ENCODE measurements at places on chromosomes 7 and 10. TPM values are rescaled to one million over a fixed set of nuclear protein-coding genes. Genes with fewer than 3 reads are reported as not detected.

GRCh38 chr10:93150990-93151547, 77.4 kb downstream of the CYP26A1 start:
- DNase-seq, result no peak

GRCh38 chr7:17090751-17091150, 207.7 kb upstream of the AHR start:
- no peak for DNase-seq

GRCh38 chr7:42926204-42926603, 5.8 kb downstream of the PSMA2 start:
- no peak for DNase-seq

GRCh38 chr7:148615085-148615730, 24.6 kb downstream of the C7orf33 start:
- no peak for DNase-seq

DNA sequence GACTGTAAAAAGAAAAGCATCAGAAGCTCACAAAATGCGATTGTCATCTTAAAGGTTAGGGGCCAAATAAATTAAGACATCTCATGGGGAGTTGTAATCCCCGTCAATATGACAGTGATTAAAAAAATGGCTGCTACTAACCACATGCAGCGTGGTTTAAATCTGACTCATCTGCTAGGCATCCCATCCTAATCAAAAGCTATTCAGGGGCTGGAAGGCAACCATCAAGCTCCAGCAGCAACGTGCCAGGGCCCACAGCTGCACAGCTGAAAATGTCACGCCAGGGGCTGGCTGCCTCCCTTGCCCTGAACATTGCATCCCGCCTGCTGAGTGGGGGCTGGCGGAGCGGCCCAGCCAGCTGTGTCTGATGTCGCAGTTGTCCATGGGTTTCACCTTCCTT, 66.3 kb upstream of the FRMD4A start:
- DNase-seq, result peak; percentile 96

DNA sequence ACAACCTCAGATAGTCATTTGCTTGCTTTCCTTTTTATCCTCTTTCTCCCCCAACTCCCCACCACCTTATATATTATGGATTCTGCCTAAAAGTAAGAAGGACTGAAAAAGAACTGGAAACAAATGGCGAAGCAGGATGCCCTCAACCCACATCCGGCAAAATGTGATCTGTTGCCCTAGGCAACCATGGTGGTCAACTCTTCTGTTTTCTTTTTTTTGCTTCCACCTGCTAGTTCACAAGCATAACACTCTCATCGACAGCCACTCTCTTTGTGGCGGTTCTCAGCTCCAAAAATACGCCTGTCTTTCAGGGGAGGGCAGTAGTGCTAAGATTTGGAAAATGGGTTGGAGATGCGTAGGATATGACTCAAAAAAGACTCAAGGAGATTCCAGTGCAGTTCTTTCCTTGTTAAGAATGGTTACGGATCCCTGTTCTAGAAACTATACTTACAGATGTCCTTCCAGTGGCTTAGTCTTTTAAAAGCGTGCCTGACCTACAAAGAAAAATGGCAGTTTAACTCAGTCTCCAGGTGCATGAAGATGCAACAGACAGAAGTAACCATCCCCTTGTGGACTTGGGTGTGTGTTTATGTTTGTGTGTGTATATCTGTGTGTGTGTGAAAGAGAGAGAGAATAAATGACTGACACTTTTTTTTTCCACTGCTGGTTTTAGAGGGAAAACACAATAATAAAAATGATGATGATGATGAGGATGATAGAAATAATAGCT, 10.7 kb downstream of the APBB1IP start:
- no peak for DNase-seq

DNA sequence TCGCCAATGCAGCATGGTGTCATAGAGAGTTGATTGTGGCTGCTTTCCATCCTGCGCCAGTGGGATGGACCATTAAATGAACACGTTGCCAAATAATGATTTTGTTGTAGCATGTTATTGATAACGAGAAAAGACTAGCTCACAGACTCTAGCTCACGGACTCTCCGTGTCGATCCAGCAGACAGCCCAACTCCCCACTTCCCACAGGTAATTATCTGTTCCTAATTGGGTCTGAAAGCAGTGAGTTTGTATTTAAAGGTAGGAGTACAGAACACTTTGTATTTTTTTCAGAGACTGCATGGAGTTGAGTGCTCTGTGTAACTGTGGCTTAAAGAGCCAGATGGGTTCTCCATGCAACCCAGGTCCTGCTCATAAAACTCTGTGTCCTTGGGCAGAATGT, 1250.5 kb downstream of the TYW1 start:
- DNase-seq, result no peak

DNA sequence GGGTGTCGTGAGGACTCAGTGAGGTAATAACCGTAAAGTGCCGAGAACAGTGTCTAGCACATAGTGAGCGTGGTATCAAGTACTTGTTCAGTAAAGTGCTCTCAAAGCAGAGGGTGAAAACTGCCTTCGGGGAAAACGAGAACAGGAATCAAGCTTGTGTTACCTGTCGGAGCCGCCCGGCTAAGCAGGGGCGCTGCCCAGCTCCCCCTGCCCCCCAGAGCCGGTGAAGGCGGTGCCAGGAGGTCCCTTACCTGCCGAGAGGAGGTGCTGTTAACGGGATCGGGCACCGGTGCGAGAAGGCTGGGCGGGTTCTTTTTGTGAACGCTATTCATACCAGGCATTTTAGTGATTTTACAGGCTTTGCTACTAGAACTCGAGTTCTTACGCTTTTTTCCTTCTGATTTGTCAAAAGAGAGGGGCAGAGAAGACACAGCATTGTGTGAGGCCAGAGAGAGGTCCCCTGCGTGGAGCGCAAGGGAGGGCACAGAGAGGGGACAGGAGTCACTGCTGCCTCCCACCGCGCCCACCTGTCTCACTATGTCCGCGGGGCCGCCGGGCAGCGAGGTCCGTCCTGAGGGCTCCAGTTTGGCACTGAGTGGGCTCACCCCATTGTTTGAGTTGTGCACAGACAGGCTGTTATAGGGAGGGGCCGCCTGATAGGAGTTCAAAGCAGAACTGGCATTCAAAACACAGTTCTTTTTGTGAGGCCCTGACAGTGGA, 32.5 kb upstream of the EFCAB10 start:
- no peak for DNase-seq

DNA sequence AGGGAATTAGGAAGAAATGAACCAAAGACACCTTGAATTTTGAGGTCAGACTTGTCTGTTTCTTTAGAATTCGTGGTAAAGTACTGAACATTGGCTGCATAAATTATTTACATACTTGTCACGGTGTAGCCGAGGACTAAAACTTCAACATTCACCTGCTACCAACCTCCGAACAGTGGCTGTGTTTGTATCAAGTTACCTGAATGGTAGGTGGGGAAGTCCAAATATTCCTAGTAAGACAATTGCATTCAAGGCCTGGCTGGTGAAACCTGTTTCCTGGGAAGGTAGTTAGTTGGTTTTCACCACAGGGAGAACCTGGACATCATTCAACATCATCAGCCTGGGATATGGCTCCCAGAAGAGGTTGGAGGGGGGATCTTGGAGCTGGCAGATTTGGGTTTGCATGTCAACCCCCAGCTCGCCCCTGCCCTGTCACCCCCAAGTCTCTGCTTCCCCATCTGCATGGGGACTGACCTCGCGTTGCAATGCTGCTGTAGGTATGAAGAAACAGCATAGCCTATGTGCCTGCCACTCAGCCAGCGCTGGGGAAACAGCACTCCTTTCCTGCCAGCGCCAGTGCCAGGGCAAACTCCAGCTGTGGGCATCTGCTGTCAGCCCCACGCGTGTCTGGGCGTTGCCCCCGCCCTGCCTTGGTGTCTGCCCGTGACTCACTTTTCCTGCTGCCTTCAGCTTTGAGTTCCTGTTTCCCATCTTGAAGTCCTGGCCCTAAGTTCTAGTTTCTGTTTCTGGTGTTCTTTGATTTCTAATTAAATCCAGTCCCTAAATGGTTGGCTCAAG, 12.7 kb upstream of the LARP4B start:
- peak; percentile 20 for DNase-seq

- DNase-seq, result no peak
Measured at GRCh38 chr7:95482424-95482823, 3.3 kb upstream of the ASB4 start.

- no peak for DNase-seq
Measured at GRCh38 chr7:106023369-106024322, 60.6 kb downstream of the CDHR3 start.

GRCh38 chr10:119025336-119025735, 4.2 kb upstream of the NANOS1 start:
- peak; percentile 46 for DNase-seq

DNA sequence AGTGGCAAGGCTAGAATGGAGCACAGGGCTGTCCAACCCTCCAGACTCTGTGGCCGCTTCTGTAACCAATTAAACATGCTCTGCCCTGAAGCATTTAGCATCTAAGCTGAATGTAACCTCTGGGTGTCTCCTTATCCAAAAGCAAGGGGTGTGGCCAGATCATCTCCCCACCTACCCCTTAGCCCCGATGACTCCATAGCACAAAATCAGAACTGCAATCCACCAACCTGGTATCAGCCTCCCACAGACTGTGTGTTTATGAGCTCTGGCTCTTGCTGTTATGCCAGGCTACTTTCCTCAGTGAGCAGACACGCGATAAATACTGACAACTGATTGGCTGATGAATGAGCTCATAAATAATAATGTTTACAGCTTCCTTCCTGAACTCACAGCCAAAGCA, 3.2 kb downstream of the FRMD4A start:
- no peak for DNase-seq

GRCh38 chr7:157710396-157710795, 373.6 kb downstream of the DNAJB6 start:
- no peak for DNase-seq

The MKI67 gene
- 24.8 TPM for total RNA-seq

The ZNF117 gene
- 20.4 TPM for total RNA-seq

The PLCE1 gene
- total RNA-seq, result 20.3 TPM

The BTBD16 gene
- total RNA-seq, result 0.41 TPM

The ATG9B gene
- 25.8 TPM for total RNA-seq

The GSAP gene
- total RNA-seq, result 4.4 TPM

The SUN3 gene
- not detected for total RNA-seq

The ACHE gene
- total RNA-seq, result 112 TPM
